A549 treated with ZK216348 at 1 μM for 4 hours (cell line): ENCODE measurements at places on chromosomes 2 and 18. TPM values are rescaled to one million over a fixed set of nuclear protein-coding genes. Genes with fewer than 3 reads are reported as not detected.

The TUBA3E gene
- total RNA-seq: 0.62 to 0.97 TPM (median 0.78 TPM) in 5 replicates

The RRM2 gene
- 178 to 242 TPM (median 221 TPM) in 5 replicates for total RNA-seq

The MFSD6 gene
- total RNA-seq: 17.6 to 33.9 TPM (median 27.3 TPM) in 5 replicates

The TMEM37 gene
- total RNA-seq: 1.5 to 2.1 TPM (median 1.6 TPM) in 5 replicates

The XDH gene
- 0.74 to 1.3 TPM (median 1.2 TPM) in 5 replicates for total RNA-seq

The ILKAP gene
- total RNA-seq: 36.7 to 43.4 TPM (median 40.2 TPM) in 5 replicates

The CCDC150 gene
- 4.2 to 8.0 TPM (median 5.6 TPM) in 5 replicates for total RNA-seq

The KYNU gene
- total RNA-seq: 250 to 331 TPM (median 273 TPM) in 5 replicates

The FBXO48 gene
- total RNA-seq: 0.35 to 0.71 TPM (median 0.56 TPM) in 5 replicates

The WNT6 gene
- total RNA-seq: 0.08 to 0.21 TPM (median 0.14 TPM) in 3 of 5 replicates, not detected in the others

The APCDD1 gene
- total RNA-seq: not detected in 5 replicates

The FOXD4L1 gene
- 0.25 to 0.50 TPM (median 0.28 TPM) in 5 replicates for total RNA-seq

The SCN7A gene
- not detected in 5 replicates for total RNA-seq

The UGT1A8 gene
- total RNA-seq: 0.23 TPM in 1 of 5 replicates, not detected in the others

The REG3G gene
- not detected in 5 replicates for total RNA-seq

The EVA1A gene
- total RNA-seq: 6.2 to 10.3 TPM (median 8.2 TPM) in 5 replicates

The C2orf15 gene
- 0.39 to 0.99 TPM (median 0.53 TPM) in 5 replicates for total RNA-seq

The CHRNG gene
- total RNA-seq: not detected in 5 replicates

The CDK15 gene
- total RNA-seq: not detected in 5 replicates

The CD28 gene
- total RNA-seq: not detected in 5 replicates

The CNPPD1 gene
- total RNA-seq: 32.1 to 55.5 TPM (median 46.5 TPM) in 5 replicates

The POMC gene
- not detected in 5 replicates for total RNA-seq

The HOXD4 gene
- 0.44 to 0.66 TPM (median 0.56 TPM) in 5 replicates for total RNA-seq

The DNAJC5G gene
- total RNA-seq: not detected in 5 replicates

The TMEM17 gene
- total RNA-seq: 3.9 to 6.1 TPM (median 5.4 TPM) in 5 replicates

The PIAS2 gene
- 8.0 to 9.7 TPM (median 9.0 TPM) in 5 replicates for total RNA-seq

The CELF4 gene
- total RNA-seq: not detected in 5 replicates

The FAM124B gene
- not detected in 5 replicates for total RNA-seq

The PDE1A gene
- total RNA-seq: 0.07 to 0.43 TPM (median 0.15 TPM) in 5 replicates

The CFC1 gene
- total RNA-seq: not detected in 5 replicates

The CD8B2 gene
- total RNA-seq: not detected in 5 replicates

The ELOA2 gene
- total RNA-seq: not detected in 5 replicates

The KCNG2 gene
- total RNA-seq: not detected in 5 replicates

The MC2R gene
- total RNA-seq: not detected in 5 replicates

The GREB1L gene
- total RNA-seq: 1.6 to 4.5 TPM (median 3.2 TPM) in 5 replicates
